ENCODE measurements at places on chromosomes 6 and 20.
A peak's percentile ranks its signal among the peaks of the same experiment; 100 is the strongest.

- DNase-seq = no peak
Measured at GRCh38 chr6:150029276-150029675, 3.9 kb upstream of the RAET1L start.

DNA sequence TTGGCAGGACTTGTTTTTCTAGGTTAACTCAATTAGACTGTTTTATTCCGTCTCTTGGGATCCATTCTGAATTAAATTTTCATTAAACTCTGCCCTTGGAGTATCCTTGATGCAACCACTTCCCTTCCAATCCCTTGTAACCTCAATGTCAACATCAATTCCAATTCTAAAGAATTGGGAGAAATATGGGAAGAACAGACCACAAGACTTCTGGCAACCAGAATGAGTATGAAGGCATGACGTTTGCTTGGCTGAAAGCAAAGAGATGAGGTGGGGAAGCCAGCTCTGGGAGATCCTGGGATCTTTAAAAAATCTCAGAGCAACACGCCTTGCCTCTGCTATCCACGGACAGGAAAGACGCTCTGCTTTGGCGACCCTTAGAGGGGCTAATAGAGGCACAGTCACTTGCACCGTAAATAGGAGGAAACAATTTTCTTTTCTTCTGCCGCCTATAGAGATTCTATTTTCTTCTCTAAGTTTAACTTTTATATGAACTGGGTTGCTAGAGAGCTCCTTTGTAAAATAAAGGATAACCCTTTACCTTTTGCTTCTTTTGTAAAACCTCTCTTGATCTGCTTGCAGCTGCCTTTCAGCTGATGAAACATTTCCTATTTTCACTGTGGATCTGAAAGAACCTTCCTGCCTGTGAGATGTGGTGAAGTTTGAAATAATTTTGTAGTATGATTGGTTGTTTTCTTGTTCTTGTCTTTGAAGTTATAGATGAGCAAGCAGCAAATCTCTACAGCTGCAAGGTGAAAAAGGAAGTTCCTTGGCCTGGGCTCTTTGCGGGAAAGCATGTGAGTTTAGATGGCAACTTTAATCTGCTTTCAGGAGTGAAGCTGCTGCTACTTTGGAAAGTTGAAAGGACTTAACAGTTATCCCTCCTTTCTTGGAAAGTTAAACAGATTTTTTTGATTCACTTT is at the start of gene ASIP:
ASIP (plus strand) TSS at position 731 of the 923 bp plus-strand sequence. CDS start 18,952 bp downstream, outside the sequence.
- DNase-seq = peak; percentile 71

- no peak for DNase-seq
Measured at GRCh38 chr6:47258724-47259347, 50.9 kb downstream of the TNFRSF21 start.

GRCh38 chr6:112651239-112651638 is 304.1 kb downstream of the RFPL4B start:
- DNase-seq = no peak

GRCh38 chr20:17498641-17499040 is 32.5 kb downstream of the BFSP1 start:
- DNase-seq = no peak

DNA sequence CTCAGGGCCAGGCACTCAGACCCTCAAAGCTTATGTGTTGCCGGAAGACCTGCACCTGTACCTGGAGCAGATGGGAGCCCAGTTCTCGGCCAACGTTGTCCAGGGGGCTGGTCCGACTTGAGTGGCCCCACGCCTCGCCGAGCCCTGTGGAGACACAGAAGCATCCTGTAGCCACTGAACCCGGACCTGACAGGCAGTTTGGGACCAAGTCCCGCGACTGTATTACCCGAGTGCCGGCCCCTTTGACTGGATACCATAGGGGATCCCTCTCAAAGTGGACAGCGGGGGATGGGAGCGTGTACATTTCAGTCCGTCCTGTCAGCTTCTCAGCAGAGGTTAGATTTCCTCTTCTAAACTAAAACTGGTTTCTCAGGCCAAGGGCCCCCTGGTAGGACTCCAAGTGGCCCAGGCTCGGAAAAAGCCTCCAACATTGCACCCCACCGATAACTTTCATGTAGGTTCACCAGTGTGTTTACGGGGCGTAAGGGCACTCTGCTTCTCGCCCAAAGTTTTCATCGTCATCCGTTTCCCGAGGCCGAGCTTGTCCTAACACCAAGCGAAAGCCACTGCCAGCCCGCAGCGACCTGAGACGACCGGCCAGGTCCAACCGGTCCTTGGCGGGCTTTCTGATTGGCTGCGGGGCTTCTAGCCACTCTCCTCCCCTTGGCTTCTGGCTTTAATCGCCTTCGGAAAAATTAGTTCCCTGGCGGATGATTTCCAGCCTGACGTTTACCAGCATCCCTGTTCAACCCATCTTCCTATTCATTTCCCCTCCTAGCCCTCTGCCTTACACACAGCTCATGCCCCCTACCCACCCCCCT is 10.8 kb downstream of the SIM1 start:
- DNase-seq = no peak

DNA sequence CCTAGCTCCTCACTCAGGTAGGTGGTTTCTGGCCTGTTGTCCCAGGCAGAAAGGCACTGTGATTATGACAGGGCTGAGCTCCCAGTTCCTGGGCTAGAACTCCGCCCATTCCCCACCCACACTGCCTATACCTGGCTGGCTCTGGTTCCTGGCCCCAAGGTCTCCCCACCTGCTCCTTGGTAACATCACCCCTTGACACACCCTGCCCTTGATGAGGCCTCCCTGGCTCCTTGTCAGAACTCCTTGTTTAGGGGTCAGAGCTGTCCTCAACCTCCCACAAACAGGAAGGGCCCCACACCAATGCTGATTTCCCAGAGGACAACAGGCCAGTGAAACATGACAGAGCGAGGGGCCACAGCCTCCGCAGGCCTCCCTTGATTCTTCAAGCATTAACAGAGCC is 15.5 kb upstream of the MYMX start:
- DNase-seq = no peak

DNA sequence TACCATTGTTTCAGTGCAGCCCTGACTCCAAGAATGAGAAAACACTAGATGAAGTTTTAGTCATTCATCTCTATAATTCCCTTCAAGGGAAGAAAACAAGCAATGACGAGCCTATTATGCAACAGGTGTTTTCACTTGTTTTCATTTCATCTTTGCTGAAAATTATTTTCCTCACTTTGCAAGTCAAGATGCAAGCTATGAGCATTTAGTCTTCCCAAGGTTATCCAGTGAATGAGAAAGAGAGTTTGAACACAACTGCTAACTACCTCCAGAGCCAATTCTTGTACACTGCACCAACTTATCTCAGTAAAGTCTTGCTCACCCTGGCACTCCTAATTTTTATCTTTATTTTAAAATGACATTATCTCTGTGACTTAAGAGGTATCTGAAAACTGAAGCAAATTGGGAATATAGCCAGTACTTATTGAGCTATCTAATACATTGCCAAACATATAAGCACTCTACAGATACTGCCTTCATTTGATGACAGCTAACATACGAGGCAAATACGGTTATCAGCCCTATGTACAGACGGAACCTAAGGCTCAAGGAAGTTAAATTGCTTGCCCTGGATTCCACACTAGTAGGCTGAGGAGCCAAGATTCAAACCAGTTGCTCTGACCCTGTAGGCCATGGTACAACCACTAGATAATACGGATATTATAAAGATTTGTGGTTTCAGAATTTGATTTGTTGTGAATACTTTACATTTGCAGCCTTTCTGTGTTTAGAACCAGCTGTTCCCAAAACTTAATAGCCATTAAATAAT is 36.8 kb downstream of the MOXD1 start:
- DNase-seq = no peak

- DNase-seq = peak; percentile 95
Measured at GRCh38 chr6:112683926-112684325, 336.8 kb downstream of the RFPL4B start.

DNA sequence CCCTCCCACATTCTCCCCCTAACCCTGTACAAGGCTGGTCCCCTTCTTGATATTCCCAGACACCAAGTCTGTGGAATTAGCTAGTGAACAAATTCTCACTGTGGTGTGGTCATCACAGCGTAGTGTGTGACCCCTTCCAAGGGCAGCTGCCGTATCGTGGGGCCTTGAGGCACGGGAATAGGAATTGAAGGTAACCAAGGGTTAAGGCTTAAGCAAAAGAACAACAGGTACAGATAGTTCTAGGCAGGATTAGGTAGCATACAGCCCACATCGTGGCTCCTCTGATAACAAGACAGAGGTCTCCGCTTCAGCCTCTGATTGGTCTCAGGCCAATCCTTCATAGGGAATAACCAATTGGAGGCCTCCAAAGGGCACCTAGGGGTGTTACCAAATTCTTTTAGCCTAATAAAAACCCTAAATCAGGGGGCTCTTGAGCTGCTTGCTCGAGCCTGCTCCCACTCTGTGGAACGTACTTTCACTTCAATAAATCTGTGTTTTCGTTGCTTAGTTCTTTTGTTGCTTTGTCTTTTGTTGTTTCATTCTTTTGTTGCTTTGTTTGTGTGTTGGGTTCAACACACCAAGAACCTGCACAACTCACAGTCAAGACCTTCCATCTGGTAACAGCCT is 64.7 kb downstream of the GPR6 start:
- no peak for DNase-seq

- DNase-seq = no peak
Measured at GRCh38 chr20:39960522-39961428, 728.3 kb downstream of the MAFB start.

- peak; percentile 6 for DNase-seq
Measured at GRCh38 chr6:69162811-69163210, 527.7 kb downstream of the ADGRB3 start.

DNA sequence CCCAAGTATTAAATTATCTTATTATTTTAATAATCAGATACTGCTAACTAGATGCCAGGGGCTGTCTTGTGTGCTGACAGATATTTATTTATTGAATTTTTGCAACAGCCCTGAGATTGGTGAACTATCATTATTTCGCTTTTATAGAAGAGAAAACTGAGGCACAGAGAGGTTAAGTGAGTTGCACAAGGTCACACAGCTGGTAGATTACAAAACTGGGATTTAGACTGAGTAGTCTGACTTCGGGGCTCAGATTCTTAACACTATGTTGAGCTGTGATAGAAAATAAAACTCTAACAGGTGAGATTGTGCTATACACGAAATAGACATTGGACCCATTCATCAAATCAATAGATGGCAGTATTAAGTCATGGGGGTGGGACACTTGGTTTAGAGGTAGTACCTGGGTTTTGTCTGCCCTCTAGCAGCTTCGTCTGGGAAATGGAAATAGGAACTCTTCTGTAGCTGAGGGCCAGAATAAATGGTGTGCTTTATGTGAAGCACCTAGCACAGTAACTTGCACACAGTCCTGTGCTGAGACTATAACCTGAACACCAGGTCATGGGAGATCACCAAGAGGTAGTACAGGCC is 113.4 kb downstream of the B3GAT2 start:
- no peak for DNase-seq

DNA sequence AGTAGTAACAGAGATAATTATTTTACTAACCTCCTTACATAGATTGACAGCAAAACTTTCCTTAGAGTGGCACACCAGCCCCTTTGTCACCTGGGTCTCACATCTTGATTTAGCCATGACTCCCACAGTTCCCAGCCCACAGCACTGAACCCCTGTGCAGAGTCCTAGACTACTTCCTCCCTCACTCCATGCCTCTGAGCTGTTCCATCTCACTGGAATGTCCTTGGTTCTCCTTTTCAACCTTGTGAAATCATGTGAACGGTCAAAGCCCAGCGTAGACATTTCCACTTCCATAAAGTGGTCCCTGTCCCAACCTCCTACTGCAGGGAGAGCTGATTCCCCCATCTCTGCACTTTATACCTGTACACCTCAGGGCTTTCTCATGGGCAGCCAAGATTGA is 19.7 kb downstream of the CGA start:
- no peak for DNase-seq

DNA sequence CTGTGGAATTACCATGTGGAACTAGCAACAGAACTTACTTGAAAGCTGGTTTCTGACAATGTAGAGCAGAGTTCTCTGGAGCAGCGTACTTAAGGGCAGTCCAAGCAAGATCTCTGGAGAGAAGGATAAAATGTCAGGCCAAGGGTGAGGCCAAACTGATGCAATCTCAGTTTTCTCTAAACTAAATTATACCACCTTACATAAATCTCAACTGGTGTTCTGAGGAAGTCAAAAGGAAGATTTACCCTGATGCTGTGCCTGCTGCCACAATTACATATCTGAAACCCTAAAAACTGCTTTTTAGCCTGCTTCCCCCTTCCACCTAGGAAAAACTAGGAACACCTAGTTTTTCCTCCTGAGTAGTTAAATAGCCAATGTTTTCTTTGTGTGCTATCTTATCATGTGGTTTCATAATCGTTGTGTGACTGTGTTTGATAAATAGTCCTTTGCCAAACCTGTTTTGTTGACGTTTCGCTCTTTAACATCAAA is 28.1 kb downstream of the NCOA7 start:
- no peak for DNase-seq

DNA sequence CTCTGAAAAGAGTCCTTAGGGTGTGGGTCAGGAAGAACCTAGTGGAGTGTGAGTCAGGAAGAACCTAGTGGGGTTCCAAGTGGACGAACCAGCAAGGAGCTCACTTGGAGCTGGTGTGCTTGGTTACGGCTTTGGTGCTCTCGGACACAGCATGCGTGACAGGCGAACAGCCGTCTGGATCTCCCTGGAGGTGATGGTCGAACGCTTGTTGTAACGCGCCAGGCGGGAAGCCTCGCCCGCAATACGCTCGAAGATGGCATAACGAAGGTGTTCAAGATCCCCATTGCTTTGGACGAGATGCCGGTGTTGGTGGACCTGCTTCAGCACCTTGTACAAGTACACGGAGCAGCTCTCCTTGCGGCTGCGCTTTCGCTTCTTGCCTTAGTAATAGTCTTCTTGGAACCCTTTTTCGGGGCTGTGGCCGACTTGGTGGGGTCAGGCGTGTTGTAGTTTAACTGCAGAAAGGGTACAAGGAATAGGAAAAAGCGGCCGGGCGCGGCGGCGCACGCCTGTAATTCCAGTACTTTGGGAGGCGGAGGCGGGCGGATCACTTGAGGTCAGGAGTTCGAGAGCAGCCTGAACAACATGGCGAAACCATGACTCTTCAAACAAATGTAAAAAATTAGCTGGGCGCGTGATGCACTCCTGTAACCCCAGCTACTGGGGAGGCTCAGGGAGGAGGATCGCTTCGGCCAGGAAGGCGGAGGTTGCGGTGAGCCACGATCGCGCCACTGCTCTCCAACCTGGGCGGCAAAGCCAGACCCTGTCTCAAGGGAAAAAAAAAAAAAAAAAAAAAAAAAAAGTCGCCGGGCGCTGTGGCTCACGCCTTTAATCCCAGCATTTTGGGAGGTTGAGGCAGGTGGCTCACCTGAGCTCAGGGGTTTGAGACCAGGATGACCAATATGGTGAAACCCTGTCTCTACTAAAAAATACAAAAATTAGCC is 48.0 kb downstream of the OR2B2 start:
- peak; percentile 42 for DNase-seq

- no peak for DNase-seq
Measured at GRCh38 chr20:10137032-10137431, 81.6 kb upstream of the SNAP25 start.

DNA sequence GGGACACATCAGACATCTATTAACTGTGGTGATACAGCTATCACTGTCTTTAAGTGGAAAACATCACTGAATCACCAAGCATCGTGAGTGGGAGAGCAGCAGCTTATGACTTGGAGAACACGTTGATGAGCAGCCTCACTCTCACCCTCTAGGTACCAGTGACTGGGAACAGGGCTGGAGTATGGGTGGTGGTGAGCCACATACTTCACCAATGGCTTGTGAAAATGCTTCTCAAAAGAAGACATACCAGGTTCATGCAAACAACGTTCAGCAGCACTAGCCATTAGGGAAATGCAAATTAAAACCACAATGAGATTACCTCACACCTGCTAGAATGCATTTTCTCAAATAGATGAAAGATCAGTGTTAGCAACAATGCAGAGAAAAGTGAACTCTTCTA is 25.3 kb downstream of the SNX5 start:
- no peak for DNase-seq

Data from fibroblast of skin of right biceps (primary cell).